Activated naive CD8-positive, alpha-beta T cell treated with anti-CD3 and anti-CD28 coated beads for 36 hours (primary cell): ENCODE measurements at places on chromosomes 3 and 15. TPM values are rescaled to one million over a fixed set of nuclear protein-coding genes. Genes with fewer than 3 reads are reported as not detected.
A peak's percentile ranks its signal among the peaks of the same experiment; 100 is the strongest.

KCNAB1 gene
- not detected for total RNA-seq

DNA sequence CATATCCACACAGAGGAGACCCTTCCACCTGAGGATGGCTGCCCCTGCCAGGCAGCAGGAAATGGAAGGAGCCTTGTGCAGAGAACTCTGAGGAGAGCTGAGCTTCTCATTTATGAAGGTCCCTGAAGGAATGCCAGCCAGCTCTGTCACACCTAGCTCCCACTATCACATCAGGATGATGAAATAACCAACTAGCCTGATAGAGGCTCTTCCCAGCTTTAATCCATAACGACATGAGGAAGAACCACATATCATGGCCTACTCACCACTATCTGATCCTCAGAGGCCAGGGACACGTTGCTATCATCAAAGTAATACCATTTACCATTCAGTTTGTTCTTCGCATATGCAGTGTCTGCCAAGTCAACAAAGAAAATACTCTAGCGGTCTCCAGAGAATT, 1.5 kb upstream of the C3orf62 start:
- DNase-seq: no peak

LMOD3 gene
- total RNA-seq: not detected

DNA sequence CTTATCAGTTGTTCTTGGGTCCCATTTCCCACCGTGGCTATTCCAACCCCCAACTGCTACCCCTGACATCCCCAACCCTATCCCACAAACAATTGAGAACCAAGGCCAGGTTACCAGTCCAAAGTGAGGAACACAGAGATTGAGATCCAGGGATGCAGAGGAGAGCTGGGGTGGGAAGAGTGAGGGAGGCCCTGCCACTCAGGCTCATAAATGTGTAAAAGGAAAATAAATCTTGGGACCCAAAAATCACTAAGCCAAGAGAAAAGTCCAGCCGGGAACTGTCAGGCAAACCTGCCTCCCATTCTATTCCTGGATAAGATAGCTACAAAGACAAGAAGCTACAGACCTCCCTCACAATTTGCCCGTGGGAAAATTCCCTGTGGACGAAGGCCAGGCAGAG, 101.1 kb upstream of the DLG1 start:
- no peak for DNase-seq

GRCh38 chr15:69755551-69756310, 303.1 kb downstream of the RPLP1 start:
- DNase-seq: peak; percentile 85

KLHL25 gene
- total RNA-seq: 3.7 TPM
